Aorta (tissue), 5 donors: ENCODE measurements at places on chromosomes 2 and 18. TPM values are rescaled to one million over a fixed set of nuclear protein-coding genes. Genes with fewer than 3 reads are reported as not detected.

GRCh38 chr2:164969909-164970690 is 14.8 kb upstream of the SLC38A11 start:
- DNase-seq, result no peak

DNA sequence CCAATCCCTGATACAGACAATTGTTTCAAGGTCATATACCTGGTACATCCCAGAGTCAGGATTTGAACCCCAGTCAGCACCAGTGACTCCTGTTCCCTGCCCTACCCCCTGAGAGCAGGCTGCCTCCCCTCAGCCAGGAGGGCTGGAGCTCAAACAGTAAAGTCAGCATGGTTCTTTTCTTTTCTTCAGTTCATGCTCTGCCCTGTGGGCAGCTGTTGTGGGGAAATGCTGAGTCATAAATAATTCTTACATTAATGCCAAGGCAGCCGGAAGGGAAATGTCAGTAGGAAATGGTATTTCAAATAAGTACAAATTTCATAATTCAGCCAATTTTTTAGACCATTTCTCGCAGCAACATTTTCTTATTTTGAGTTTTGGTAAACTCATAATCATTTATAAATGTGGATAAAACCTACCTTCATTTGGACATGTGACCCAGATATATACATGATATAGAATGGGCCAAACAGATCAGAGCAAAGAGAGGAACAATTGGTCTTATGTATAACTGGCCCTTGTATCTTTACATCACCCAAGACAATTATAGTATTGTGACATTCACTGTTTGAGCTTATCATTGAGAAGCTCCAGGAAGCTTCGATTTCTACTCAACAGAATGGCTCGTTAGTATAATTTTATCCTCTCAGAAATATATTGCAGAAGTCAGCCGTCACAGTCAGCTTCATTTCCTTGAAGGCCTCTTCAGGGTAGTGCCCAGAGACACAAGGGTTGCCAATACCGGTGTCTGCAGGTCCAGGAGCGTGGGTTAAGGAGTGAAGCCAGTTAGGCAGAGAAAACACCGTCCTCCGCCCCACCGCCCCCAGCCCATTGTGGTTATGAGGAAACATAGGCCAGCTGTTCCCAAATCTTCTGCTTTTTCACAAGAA is 28.0 kb upstream of the SCYGR1 start:
- no peak for DNase-seq

XDH gene
- not detected for total RNA-seq

DNA sequence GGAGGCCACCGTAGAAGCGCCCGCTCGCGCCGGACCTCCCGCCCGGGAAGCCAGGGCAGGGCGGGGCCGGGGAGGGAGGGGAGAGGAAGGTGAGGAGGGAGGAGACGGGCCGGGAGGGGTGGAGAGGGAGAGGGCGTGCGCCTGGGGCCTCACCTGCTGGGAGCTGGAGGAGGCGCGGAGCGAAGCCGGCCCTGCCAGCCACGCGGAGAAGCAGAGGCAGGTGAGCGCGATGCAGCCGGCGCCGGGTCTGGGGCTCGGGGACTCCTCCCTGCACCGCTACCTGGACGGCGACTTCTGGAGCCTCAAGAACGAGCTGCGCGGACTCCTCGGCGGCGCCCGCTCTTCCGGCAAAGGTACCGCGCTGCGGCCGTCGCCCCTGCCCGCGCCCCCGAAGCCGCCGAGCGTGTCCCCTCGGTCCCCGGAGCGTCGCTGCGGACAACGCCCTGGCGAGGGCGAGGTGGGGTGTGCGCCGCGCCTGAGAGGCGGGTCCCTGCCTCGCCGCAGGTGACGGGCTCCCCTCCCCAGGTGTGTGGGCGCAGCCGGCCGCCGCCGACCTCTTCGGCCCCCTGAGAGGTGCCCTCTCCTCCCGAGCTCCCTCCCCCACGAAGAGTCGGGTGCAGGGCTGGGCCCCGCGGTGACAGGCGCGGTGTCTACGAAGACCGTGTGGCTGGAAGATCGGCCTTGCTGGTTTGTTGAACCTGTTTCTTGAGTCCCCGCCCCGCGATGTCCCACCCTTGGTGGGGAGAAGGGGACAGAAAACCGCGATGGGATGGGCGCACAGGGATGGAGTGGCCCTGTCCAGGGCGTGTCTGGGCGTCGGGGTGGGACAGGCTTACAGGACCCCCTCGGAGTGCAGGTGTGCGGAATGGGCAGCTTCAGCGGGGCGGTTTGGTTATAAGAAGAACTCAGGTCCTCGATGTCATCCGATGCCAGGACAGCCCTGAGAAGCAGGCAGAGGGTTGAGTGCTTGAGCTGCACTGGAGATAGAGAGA is at the start of gene ACOXL:
Gene ACOXL (plus strand): TSS at position 152 of the 992 bp plus-strand sequence. CDS start 35,817 bp downstream, outside the sequence.
- DNase-seq, result no peak

- peak; percentile 67 for DNase-seq
Observed at GRCh38 chr18:12376034-12376753, 833 bp downstream of the AFG3L2 start.

DNA sequence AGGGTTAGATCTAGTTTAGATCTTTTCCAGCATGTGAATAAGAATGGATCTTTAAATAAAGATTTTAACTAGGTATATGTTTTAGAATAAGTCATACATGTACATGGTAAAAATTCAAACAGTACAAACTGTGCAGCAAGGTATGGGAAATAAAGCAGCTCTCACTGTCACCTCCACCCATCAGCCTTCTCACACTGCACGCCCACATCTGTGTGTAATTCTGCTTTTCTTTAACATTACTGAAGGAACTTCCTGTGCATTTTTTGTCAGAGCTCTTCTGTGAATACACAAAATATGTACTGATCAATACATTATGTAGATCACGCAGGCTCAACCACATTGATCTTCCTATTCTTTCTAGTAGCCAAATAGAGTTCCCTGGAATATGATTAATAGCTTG is 3.4 kb downstream of the CASP8 start:
- no peak for DNase-seq

DSG1 gene
- total RNA-seq, result not detected
